ENCODE measurements at places on chromosomes 11 and 22. TPM values are rescaled to one million over a fixed set of nuclear protein-coding genes. Genes with fewer than 3 reads are reported as not detected.

DNA sequence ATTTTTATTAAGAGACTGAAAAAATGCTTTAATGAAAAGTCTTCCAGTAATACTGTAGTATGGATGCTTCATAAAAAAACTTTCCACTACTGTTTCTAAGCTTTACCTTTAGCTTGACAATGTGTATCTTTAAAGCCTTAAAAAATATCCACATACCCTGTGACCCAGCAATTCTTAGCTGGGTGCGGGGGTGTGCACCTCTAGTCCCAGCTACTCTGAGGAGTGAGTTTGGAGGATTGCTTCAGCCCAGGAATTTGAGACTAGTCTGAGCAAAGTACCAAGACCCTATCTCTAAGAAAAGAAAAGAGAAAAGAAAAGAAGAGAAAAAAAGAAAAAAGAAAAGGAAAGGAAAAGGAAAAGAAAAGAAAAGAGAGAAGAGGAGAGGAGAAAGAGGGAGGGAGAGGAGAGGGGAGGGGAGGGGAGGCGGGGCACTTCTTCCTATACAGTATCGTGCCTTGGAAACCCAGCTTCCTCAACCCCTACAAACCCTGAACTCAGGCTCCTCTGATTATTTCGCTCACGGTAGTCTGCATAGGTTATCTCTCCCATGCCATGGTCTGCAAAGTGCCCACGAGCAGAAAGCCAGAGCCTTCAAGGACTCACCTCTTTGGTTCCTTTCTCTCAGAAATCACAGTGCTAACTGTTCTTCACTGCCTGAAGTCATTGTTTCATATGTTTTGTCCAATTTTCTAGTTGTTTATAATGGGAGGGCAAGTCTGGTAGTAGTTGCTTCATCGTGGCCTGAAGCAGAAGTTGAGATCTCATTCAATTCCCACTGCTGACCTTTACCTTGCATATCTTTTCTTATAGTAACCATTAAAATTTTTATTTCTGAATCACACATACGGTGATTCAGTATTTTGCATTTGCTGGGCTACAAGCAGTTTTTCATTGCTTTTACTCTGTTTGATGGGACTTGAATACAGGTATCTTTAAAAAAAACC, 82.2 kb downstream of the FAM83F start:
- no peak for DNase-seq

- no peak for DNase-seq
Observed at GRCh38 chr11:63536669-63537292, at the start of gene PLAAT4. Gene PLAAT4, plus strand, starts transcription at chr11:63536808. Its CDS starts 61 bp downstream, at chr11:63536869.

DNA sequence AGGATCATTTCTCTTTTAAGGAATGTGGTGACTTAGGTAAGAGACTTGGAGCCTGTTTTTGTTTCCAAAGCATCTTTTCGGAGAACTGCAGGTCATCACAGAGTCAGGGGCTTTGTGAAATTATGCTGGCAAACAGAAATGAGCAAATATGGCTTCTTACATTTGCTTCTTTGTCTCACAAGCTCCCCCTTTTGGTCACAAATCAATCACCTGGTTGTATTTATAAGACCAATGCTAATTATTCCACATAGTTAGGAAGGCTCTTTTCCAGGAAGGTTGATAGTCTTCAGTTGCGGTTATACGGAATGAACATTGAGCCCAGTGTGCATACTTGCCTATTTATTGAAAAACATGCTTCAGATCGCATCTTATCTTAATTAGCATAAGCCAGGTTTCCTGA, 34.6 kb upstream of the CEP126 start:
- no peak for DNase-seq

DNA sequence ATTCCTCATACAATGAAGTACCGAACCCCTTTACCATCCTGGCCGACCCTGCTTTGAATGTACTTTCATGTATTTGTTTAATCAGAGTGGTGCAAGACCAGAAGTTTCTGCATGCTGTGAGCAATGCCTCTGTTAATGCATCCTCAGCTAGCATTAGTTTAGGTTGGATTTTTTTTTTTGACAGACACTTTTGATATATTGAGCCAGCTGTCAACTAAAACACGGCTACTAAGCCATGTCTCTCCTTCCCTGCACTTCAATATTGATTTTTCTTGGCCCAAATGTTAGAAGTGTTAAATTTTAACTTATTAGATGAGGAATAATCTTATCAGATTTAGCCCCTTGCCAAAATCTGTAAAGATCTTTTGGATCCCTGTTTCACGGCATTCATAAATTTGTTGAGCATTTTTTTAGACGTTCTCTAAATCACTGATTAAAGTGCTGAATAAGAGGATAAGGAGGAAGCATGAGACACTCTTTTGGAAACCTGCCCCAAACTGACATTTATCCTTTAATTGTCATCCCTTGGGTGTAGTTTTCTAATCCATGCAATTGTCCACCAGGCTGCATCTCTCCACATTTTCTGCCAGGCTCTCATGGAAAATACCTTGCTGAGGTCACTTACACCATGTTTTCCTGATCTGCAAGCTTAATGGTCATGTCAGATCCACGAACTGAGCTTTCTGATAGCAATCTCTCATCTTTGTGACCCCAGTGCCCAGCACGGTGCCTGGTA, 130.7 kb downstream of the FEZ1 start:
- DNase-seq: no peak

DNA sequence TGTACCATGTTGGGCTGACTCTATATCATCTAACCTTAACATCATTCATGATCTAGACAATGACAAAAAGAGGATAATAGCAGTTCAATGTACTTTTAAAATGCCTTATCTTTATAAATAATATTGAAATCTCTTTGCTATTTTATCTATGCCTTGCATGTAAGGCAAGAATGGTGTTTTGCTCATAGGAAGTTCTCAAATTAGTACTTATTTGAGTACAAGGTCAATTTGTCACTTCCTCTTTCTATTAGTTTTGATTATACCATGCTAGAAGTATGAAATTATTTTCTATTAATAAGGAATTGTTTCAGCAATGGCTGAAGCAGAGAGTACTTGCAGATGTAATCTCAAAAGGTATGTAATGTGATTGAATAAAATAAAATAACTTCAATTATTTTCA, 1285.4 kb upstream of the TENM4 start:
- DNase-seq: no peak

SMIM35 gene
- not detected for polyA plus RNA-seq

LIN7C gene
- 10.1 TPM for polyA plus RNA-seq

TLCD5 gene
- 5.8 TPM for polyA plus RNA-seq
